NCI-H187 treated with DMSO at 0.1 percent for 48 hours (cell line): ENCODE measurements at places on chromosomes 13 and 19.

DNA sequence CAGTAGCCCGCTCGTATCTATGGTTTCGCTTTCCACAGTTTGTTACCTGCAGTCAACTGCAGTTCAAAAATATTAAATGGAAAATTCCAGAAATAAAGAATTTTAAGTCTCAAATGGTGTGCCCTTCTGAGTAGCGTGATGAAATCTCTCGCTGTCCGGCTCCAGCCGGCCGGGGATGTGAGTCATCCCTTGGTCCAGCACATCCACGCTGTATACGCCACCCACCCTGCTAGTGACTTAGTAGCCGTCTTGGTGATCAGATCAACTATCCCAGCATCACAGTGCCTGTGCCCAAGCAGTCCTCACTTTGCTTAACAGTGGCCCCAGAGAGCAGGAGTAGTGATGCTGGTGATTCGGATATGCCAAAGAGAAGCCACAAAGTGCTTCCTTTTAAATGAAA is 40.0 kb downstream of the ZNF331 start:
- DNase-seq = no peak

- DNase-seq = no peak
These were observed 9.3 kb upstream of the HIF3A start for GRCh38 chr19:46287585-46287984.

GRCh38 chr13:50919277-50919676 is 9.7 kb downstream of the RNASEH2B start:
- DNase-seq = no peak

GRCh38 chr13:67048821-67049150 is 181.3 kb downstream of the PCDH9 start:
- no peak for DNase-seq

DNA sequence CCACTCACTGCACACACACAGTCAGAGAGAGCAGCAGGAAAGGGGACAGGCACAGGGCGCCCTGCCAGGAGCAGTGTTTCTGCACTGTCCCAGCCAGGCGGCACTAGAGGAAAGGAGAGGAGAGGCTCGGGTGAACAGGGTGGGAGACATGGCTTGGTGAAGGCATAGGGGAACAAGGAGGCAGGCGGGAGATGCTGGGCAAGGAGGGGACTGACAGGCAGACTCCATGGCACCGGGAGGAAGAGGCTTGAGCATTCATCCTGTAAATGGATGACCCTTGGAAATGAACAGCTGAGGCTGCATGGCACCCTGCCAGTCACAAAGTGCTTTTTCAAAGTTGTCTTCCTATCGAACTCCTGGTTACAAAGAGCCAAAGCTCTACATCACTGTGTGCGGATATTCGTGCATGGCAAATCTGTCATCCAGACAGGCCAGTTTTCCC is 22.4 kb downstream of the MED26 start:
- DNase-seq = no peak
